ENCODE measurements at places on chromosomes 5 and 9. TPM values are rescaled to one million over a fixed set of nuclear protein-coding genes. Genes with fewer than 3 reads are reported as not detected.

TAF11L13 gene
- total RNA-seq, result not detected

TMEM250 gene
- total RNA-seq, result 52.7 TPM

OSTF1 gene
- total RNA-seq, result 42.4 TPM

TNFSF15 gene
- 1.5 TPM for total RNA-seq

SPOCK1 gene
- not detected for total RNA-seq

INSL4 gene
- not detected for total RNA-seq

PHF24 gene
- total RNA-seq, result 0.57 TPM

PCDHB8 gene
- not detected for total RNA-seq

FAM153A gene
- 12.8 TPM for total RNA-seq

PCDHA7 gene
- total RNA-seq, result not detected

Data from activated CD4-positive, alpha-beta T cell treated with anti-CD3 and anti-CD28 coated beads, Interleukin-2, amount 10 ng/mL, durations not matched to agents 24 days and 14 days (primary cell).